ENCODE measurements at places on chromosomes 3 and 15.

DNA sequence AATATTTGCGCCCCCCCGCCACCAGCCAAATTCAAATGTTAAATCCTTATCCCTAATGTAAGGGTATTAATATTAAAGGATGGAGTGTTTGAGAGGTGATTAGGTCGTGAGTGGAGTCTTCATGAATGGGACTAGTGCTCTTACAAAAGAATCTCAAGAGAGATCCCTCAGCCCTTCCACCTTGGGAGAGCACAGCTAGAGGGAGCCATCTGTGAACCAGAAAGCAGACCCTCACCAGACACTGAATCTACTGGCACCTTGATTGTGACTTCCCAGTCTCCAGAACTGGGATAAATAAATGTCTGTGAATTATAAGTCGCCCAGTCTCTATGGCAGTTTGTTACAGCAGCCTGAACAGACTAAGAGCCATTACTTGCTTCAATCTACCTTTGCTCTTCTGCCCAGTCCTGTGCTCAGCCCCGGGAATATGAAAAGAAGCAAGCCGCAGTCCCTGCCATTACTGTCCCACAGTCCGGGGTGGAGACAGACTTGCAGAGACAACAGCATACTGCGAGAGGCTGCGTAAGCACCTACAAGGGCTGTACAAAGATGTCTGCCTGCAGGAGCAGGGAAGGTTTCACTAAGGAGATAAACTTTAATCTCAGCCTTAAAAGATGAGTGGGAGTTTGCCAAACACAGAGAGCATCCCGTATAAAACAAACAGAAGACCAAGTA, 110.7 kb upstream of the TMCO5A start:
- no peak for DNase-seq

DNA sequence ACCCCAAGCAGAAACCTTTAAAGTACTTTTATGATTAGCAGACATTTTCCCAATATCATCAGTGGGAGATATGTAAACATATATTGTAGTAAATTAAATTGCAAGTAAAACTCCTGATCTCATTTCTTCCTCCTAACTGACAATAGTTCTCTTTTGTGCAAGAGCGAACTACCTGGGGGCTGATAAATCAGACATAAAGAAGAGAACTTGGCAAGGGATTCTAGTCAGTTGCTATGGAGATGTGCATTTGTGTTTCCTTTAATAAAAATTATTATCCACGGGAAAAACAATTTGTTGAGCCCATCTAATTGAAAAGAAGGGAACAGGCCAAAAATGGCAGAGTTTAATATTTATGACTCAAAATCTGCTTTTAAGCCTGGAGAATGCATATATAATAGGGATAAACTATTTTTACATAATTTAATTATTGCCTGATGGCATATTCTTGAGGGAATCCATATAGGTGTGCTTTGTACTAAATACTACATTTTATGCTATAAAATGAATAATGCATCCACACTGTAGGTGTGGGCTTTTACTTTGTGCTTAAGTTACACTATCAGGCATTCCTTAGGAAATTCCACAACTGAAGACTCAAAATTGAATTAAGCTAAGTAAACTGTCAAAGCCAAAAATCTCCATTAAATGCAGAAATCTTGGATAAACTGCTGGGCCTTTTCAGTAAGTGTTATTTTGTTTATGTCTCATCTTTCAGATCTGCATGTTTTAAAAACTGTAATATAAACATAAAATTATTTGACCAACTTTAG, 258.1 kb downstream of the ERC2 start:
- no peak for DNase-seq

- no peak for DNase-seq
These were observed 217.3 kb downstream of the SUCLG2 start for GRCh38 chr3:67437090-67437489.

DNA sequence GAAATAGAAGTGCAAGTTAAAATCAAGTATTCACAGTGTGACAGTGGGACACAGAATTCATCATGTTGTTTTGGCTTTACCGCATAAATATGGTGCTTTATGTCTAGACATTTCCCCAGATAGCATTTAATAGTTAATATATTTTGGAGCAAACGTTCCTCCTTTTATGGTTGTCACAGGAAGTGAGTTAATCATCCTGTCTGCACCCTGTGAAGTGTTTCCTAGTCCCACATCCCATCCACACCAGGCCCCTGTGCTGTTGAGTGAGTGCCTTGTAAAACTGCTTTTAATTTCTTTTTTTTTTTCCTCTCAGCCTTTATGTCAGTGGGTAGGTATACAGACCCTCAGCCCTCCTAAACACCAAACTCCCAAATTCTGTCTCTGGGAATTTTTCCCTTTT, 393.7 kb downstream of the FEZF2 start:
- DNase-seq, result no peak

DNA sequence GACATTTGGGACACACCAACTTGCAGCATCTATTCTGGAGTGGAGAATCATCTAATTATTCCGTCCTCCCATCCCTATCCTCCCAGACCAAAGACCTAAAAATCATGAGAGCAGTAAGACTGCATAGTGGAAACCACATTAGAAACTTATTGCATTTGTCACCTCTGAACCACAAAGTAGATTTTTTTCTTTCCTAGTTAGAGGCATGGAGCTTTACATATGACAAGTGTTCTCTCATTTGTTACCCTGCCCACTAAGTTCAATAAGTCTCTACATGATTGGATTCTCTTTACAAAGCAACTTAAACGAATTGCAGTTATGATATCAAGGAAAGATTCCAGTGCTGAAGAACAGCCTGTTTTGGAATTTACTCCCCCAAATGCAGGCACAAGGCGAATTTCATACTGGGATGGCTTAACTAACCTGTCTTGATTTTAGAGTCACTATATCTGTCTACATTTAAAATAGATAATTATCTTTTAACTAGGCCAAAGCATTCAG, 42.3 kb upstream of the LRRFIP2 start:
- no peak for DNase-seq

DNA sequence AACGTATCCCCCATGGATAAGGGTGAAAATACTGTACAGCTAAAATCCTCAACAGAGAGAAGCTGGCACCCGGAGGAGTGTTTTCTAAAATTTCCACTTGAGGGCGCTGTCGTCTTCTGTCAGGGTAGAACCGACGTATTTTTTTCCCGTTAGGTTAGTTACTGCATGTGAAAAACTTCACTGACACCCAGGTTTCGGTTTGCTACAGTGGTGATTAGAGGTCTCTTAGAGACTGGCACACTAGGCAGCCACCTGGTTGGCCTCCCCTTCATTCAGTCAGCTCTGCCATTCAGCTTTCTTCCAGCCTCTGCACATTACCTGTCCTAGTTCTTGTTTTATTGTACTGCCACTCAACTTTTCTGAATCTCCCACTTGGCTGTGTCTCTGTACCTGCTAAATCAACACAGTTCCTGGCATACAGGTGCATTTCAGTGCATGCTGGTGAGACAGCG, 18.4 kb downstream of the CCK start:
- no peak for DNase-seq
